ENCODE measurements at places on chromosomes 16 and 17.

GRCh38 chr16:21218153-21218552, 6.8 kb upstream of the ZP2 start:
- DNase-seq: no peak

DNA sequence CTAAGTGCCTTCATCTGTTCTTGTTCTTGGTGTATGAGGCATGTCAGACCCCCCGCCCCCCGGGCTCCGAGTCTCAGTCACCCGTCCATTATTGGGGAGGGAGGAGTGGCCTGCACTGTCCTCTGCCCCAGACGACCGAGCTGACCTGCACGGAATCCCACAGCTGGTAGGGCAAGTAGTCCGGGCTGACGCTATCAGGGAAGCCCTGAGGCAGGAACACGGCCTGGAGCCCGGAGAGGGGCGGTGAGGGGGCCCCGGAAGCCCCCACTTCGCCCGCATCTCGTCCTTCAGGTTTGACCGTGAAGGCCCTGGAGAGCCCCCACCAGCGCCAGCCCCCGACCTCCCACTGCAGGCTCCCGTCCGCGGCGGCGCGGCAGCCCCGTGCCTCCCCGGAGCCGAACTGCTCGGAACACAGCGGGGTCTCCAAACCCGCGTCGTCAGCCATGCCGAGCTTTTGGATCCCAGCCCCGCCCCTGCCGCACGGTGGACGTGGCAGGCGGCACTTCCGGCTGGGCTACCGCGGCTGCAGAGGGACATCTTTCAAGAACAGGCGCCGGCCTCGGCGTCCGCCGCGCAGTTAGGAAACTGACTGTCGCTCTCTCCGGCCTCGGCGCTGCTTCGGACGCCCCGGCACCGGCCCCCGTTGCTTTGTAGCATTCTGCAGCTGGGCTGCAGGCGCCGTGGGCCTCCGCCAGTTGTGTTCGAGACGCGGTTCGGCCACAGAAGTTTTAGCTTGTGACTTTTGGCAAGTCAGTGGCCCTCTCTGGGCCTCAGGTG, at the start of gene RUSF1:
Gene RUSF1, minus strand, starts transcription at position 463 of the 777 bp plus-strand sequence. Its CDS starts 18 bp downstream, at position 445.
- DNase-seq: peak; percentile 85

DNA sequence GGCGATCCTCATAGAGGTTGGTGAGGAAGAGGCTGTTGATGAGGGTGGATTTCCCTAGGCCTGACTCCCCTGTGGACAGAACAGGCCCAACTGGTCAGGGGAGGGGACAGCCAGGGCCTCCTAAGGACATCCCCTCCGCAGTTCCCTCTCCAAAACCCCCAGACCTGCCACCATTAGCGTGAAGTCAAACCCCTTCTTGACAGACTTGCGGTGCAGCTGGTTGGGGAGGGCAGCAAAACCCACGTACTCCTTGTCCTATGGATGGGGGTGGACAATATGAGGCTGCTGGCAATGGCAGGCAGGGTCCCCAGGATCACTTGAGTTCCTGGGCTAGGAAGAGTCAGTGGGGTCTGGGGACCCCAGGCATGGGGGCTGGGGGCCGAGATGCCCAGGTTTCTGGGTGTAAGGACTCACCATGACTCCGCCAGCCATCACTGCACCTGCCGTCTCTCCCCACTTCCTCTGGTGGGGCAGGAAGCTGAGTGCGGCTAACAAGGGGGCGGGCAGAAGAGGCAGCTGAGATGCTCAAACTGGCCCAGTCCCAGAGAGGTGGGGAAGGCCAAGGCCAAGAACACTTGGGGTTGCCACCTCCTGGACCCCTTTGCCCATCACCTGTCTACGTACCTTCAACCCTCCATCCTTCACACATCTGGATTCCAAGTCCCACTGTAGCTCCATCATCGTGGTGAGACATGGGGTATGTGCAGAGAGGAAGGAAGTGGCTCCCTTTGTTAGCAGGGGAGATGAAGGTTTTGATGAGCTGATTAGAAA, at the start of gene SEPTIN1:
Gene SEPTIN1, minus strand, starts transcription at position 451 of the 771 bp plus-strand sequence. Its CDS starts 19 bp downstream, at position 432.
- no peak for DNase-seq

DNA sequence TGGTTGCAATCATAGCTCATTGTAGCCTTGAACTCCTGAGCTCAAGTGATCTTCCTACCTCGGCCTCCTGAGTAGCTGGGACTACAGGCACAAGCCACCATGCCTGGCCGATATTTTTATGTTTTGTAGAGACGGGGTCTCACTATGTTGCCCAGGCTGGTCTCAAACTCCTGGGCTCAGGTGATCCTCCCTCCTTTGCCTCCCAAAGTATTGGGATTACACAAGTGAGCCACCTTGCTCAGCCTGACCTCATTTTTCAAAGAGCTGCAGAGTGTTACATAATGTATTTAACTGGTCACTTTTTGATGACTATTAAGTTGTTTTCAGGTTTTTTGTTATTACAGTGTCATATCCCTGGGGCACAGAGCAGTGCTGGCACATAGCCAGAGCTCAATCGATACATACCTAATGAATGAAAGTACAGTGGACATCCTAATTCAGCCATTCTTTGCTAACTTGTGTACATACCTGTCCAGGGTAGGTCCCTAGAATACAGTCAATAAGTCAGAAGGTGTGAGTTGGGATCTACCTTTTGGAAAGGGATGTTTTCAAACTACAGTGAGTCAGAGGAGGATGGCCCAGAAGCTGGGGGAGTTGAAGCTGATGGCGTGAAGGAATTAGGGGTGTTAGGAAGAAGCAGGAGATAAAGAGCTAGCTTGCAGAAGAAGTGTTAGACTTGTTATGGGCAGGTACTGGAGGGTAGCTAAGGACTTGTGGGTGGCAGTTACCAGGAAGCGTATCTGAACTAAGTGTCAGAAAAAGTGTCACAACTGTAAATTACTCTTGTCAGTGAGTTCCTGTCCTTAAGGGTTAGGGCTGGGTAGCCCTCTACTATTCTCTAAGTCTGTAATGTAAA, 20.1 kb upstream of the CYLD start:
- no peak for DNase-seq

GRCh38 chr16:78091419-78091818, 8.0 kb upstream of the WWOX start:
- DNase-seq: no peak

- no peak for DNase-seq
Observed at GRCh38 chr17:1076299-1076981, 79.5 kb downstream of the TIMM22 start.

- no peak for DNase-seq
Observed at GRCh38 chr16:56310690-56311089, 114.7 kb downstream of the AMFR start.

- DNase-seq: no peak
Observed at GRCh38 chr16:26108836-26109505, 417.2 kb downstream of the HS3ST4 start.

DNA sequence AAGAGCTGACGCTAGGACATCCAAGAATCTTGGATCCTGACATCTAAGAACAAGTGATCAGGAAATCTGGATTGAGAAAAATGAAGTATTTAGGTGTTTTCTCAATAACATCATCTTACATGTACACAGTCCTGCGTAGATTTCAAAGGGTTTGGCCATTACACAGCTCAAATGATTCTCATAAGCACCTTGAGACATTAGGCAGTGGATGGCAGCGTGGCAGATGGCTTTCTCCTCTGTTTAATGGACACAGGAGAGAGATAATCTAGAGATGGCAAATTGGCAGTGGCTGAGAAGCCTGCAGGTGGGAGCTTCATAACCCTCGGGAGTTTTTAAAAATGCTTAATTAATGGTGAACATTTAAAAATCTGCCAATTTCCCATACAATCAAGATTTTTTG, 137.5 kb downstream of the ZFHX3 start:
- no peak for DNase-seq

DNA sequence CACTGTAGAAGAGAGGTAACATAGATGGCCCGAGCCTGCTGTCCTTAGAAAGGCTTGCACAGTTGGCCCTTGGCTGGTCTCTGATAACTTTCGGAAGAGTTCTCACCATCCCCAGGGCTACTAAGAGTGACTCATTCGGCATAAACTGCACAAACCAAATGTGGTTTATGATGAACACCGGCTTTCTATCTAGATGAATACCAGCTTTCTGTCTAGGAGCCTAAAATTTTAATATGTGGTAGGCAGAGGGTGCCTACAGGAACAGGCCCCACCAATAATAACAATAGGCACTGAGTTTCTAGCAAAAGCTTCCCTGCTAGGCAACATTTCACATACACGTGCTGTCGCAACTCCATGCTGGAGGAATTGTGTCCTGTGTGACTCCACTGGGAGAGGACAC, 15.4 kb downstream of the CNOT1 start:
- DNase-seq: no peak

GRCh38 chr16:56833243-56833970, 31.6 kb upstream of the SLC12A3 start:
- DNase-seq: no peak
